ENCODE measurements at places on chromosomes 16 and 17. TPM values are rescaled to one million over a fixed set of nuclear protein-coding genes. Genes with fewer than 3 reads are reported as not detected.

- DNase-seq: no peak
These were observed 12.5 kb upstream of the SLC4A1 start for GRCh38 chr17:44280392-44280937.

DNA sequence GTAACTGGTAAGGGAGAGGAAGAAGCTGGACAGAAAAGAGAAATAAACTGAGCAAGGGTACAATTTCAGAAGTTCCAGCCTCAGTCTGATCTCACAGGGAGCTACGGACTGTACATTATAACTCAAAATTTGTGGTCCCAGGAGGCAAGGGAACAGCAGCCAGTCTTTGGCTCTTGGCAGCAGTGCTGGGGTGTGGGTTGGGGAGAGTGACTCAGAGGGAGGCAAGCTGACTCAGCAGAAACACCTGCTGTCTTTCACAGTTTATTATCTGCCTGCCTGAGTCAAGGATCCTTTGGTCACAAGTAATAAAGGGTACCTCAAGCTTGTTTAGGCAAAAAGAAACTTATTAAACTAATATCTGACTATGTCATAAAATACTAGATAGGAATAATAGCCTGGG lies 73.5 kb upstream of the KIF2B start:
- DNase-seq: no peak

GRCh38 chr17:37506678-37507077 lies 17.0 kb downstream of the DUSP14 start:
- DNase-seq: no peak

DNA sequence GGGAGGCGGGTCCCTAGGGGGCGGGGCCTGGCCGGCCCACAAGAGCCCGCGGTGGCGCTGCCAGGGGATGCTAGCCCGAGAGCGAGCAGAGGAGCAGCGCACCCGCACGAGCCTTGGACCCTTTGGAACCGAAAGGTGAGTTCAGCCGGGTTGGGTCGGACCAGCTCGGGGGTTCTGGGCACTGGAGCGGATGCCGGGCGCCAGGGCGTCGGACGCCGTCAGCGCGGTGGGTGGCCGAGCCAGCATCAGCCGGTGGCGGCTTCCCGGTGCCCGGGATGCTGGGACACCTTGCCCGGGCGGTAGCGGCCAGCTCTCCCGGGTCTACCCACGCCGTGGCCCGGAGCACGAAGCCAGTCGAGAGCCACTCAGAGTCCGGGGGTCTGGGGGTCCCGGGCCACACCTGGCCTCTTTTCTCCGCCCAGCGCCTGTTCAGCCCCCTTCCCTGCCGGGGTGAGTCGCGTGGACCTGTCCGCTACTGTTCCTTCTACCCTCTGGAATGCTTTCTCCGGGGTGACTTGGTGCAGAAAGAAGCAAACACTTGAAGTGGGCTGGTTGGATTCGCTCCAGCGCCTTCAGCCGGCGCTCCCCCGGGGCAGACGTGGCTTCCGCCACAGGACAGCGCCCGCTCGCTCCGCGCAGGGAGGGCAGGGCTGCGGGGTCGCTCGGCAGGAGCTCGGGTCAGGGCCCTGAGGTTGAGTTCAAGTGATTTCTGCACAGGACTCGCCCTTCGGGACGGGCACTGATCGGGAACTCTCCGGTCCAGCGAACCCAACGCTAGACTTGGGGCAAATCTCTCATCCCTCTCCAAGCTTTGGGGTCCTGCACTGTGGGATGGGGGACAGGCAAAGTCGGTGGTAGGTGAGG lies at the start of gene SCNN1G:
Gene SCNN1G, plus strand, starts transcription at position 67 of the 864 bp plus-strand sequence. CDS start 3,527 bp downstream, outside the sequence.
- no peak for DNase-seq

DNA sequence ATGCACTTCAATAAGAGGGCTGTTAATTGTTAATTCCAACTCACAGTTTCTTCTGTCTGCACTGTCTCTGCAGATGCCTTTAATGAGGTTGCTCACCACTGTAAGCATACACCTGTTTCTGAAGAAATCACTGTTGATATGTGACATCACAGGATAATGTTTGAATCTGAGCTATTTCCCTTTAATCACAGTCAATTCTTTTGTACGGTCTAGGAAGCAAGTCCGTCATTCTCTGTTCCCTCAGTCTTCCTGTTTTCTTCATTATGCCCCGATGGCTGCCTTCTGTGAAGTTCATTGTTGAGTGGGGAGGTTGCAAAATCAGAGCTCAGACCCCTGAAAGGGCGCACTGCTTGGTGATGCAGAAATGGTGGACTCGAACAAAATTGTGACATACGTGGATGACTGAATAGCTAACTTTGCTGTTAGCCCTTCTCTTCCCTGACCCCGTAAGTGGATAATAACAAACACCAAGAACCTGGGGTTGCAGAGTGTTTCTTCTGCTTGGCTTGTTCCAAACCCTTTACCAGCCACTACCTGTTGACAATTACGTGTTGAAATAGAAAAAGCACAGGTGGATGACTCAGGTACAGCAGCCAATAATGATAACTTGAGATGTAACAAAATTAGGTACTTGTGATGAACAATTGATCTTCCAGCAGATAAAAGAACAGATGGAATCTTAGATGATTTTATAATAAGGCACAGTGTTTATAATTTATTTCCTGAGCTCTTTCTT lies 71.9 kb upstream of the AXIN2 start:
- DNase-seq: no peak

DNA sequence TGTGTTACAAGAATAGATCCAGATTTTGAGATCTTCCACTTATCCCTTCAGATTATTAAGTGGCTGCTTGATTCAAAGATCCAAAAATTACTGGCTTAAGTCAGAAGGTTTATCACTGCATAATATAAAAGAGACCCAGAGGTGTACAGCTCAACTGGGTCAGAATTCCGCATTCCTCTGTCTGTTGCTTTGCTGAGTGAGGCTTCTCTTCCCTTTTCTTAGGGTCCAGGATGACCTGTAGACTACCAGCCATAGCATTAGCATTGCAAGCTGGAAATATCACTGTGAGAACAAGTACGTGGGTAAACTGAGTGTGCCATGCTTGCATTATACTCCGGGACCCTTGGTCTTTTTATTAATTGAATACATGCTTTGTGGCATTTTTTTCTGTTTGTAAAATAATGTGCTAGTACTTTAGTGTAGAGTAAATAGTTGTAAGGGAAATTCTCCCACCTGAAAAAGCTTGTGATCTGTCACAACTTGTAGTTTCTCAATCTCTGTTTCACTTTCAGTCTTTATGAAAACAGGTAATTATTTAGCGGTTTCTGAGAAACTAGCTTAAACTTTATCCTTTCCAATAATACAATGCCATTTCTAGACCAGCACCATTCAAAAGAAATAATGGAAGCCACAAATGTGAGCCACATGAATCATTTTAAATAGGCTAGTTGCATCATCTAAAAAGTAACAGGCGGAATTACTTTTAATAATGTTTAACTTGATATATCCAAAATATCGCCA lies 61.6 kb downstream of the TNRC6C start:
- DNase-seq: no peak

- DNase-seq: no peak
These were observed 33.5 kb downstream of the CEP95 start for GRCh38 chr17:64540118-64540776.

DNA sequence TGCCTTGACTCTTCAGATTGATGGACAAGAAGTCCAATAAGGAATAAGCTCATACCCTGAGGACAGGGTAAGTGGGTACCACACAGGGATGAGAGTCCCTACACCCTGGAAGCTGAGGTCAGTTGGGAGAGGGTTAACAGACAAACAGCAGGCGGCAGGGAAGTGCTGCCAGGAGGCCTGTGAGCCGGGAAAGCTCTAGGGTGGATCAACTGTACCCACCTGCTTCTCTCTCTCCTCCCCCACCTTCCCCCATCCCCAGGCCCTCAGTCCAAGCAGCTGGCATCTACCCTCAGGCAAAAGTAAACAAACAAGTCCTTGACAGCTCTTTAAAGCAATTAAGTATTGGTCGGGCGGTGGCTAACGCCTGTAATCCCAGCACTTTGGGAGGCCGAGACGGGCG lies 20.7 kb upstream of the MYLK3 start:
- no peak for DNase-seq

GRCh38 chr16:66036184-66036583 lies 330.3 kb upstream of the CDH5 start:
- DNase-seq: no peak

GRCh38 chr16:4404247-4404966 lies 12.0 kb downstream of the CORO7 start:
- DNase-seq: no peak

DNA sequence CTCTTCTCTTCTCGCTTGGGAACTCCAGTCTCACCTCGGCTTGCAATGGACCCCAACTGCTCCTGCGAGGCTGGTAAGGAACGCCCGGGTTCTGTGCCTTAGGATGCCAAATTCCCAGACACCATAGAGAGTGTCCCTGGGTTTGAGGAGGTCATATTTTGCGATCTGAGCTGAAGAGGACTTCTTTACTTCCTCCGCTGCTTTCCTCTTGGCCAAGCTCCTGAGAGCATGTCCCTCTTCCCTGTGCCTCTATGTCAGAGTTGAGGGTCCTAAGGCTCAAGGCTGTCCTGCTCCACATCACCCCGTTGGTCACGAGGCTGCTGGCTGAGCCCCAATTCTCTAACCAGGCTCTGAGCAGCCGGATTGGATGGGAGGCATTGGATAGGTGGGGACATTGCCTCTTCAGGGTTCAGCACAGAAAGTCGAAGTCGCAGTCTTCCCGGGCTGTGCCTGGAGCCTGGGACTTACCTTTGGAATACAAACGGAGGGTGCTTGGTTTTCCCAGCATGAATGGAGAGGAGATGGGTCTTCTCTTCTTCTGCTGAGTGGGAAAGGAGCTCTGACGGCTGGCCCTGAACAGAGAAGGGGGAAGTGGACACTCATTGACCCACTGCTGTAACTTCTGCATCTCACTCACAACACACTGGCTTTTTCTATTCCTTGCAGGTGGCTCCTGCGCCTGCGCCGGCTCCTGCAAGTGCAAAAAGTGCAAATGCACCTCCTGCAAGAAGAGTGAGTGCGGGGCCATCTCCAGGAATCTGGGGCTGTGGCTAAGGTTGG lies 416 bp downstream of the MT1H start:
- no peak for DNase-seq

DNA sequence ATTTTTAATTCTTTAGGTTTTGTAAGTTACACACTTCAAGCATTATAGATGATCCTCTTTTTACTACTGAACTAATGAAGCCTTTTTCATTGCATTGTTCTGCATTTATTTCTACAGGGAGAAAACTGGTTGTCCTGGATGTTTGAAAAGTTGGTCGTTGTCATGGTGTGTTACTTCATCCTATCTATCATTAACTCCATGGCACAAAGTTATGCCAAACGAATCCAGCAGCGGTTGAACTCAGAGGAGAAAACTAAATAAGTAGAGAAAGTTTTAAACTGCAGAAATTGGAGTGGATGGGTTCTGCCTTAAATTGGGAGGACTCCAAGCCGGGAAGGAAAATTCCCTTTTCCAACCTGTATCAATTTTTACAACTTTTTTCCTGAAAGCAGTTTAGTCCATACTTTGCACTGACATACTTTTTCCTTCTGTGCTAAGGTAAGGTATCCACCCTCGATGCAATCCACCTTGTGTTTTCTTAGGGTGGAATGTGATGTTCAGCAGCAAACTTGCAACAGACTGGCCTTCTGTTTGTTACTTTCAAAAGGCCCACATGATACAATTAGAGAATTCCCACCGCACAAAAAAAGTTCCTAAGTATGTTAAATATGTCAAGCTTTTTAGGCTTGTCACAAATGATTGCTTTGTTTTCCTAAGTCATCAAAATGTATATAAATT lies 53.0 kb downstream of the TUBD1 start:
- no peak for DNase-seq

GRCh38 chr16:57802341-57803133 lies at the start of gene KIFC3:
KIFC3 (minus strand) TSS chr16:57802491; CDS start chr16:57798243, 4,248 bp downstream.
- no peak for DNase-seq

GRCh38 chr17:76164331-76164730 lies 23.3 kb upstream of the FOXJ1 start:
- DNase-seq: no peak

GRCh38 chr16:65672960-65673359 lies 551.1 kb upstream of the CDH11 start:
- DNase-seq: no peak

DNA sequence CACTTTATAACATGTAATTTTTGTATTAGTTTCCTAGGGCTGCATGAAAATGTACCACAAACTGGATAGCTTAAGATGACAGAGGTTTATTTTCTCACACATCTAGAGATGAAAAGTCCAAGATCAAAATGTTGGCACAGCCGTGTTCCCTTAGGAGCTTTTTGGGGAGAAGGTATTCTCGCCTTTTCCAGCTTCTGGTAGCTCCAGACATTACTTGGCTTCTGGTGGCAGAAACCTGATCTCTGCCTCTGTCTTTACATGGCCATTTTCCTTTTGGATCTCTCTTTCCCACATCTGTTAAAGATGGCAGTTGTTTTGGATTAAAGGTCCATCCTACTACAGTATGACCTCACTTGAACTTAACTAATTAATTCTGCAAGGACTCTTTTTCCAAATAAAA lies 885.7 kb upstream of the CDH8 start:
- no peak for DNase-seq

RFWD3 gene
- total RNA-seq: 39.3 TPM

USP31 gene
- total RNA-seq: 2.7 TPM

MTHFSD gene
- total RNA-seq: 46.7 TPM

NPW gene
- total RNA-seq: 0.53 TPM

DOC2B gene
- not detected for total RNA-seq
